NCI-H460 (cell line): ENCODE measurements at places on chromosomes 6 and 20. TPM values are rescaled to one million over a fixed set of nuclear protein-coding genes. Genes with fewer than 3 reads are reported as not detected.
A peak's percentile ranks its signal among the peaks of the same experiment; 100 is the strongest.

DNA sequence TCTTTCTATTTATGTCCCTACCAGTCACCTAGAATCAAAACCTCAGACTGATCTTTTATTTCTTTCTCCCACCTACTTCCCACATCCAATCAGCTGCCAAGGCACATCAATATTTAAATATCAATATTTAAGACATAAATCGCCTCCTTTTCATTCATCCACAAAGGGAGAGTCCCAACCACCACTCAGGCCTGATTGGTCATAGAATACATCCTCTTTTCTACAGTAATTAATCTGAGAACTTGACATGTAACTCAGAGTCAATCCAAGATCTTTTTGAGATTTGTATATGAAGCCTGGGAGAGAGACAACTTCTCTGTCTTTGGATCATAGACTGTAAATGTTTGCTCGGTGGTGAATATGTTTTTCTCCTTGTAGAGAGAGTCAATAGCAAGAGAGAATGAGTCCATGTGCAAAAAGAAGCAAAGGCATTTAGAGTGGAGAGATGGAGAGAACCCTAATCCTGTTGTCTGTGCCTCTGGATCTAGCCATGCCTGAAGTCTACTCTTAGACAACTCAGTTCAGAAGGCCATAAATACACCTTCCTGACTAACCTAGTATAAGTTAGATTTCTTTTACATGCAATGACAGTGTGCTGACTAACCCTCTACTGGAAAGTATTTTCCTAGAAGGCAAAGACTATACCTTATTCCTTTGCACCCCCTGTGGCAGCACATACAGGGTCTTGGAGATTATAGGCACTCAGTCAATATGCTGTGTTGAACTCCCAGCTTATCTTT, 12.1 kb upstream of the NEDD9 start:
- no peak for DNase-seq

DNA sequence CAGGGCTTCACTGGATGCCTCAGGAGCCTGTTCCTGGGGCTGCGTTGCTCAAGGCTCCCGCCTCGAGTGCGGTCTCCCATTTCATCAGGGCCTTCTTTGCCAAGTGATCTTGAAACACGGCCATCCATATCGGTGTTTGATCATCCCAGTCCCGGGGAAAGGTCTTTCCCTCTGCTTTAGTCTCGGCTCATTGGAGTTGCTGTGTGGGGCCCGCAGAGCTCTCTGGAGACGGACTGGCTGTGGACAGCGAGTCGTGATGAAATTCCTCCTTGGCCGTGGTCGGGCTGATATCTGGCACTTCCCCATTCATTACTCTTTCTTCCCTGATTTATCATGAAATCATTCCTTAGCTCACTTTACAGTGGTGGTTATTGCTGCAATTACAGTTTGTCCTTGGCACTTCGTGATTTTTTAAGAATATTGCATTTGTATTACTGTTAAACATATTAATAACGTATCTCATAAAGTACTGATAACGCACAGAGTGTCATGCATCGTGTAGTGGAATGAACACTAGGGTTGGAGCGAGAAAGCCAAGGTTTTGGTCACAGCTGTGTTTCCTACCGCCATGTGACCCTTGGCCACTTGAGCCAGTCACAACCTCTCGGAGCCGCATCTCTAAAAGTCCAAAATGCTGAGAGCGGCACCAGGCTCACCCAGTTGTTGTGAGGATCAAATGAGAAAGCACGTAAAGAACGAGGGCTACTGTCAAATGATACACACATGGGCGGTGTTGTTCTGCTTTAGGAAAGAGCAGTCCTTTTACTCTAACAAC, 71.8 kb downstream of the MTHFD1L start:
- DNase-seq, result no peak

DNA sequence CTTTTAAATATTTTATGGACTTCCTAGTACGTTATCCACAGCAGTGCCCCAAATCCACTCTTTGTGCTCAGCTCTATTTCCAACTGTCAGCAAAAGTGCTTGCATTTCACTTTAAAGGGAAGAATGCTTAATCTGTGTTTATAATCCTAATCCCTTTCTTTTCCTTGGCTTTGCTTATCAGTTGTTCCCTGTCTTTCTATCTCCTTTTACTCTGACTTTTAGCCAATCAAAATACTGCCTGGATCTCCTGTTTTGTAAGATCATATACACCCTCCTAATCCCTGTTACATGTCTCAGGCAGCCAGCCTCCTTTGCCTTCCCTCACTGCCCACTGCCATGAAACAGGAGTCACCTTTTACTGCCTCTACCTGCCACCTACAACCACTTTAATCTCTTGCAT, 102.9 kb downstream of the AIG1 start:
- DNase-seq, result no peak

GRCh38 chr6:15287670-15288375, 42.0 kb downstream of the JARID2 start:
- no peak for DNase-seq

- DNase-seq, result no peak
Measured at GRCh38 chr20:38838326-38838725, 32.8 kb downstream of the PPP1R16B start.

DNA sequence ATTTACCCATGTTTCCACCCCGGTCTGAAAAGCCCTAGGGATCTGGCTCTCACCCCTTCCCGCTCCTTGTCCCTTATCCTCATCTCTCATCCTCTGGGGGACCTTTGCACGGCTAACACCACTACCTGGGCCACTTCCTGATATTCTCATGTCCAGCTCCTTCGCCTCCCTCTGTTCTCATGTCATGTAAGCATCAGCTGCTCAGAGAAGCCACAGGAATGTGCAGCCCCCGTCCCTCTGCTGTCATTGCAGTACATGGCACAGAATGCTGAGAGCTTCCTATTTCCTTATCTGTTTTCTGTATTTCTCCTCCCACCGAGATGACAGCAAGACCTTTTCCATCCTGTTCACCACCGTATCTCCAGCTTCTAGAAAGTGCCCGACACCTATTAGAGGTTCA, 102.4 kb downstream of the MTHFD1L start:
- DNase-seq, result no peak

DNA sequence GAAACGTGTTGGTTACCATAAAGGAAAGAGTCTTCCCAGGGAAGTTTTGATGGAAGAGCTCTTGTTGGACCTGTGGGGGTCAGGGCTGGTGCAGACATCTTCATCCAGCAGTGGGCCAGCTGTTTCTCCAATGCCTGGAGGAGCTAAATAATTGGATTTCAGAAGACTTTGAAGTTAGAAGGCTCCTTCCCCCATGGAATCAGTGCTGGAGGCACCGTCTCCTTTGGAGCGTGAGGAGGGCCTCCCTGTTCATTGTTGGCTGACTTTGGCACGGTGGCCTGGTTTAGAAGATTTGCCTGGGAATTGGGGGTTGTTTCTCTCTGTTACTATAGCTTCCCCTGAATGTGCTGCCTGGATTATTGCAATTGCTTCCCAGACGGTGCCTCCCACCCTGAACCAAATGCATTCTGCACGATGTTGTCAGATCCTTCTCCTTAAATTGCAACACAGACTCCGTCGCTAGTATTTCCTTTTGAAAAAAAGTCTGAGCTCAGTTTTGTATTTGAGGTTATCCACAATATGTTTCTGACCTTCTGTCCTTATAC, 27.7 kb upstream of the KCNG1 start:
- no peak for DNase-seq

DNA sequence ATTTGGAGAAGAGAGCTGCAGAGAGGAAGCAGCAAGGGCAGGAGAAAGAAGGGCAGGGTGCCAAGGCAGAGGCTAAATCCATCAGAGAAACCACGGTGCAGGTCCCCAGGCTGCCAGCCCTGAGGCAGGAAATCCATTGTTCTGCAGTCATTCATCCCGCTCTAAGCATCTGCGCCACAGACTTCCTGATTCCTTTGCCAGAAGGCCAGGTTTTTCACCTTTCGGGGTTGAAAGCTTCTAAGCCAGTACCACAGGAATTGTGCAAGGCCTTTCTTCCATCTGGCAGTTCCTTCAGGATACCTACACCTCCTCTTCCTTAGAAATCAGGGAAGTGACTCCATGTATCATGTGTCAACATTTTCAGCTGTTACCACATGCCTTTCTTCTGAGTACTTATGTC, 45.6 kb downstream of the ADGRF5 start:
- no peak for DNase-seq

DNA sequence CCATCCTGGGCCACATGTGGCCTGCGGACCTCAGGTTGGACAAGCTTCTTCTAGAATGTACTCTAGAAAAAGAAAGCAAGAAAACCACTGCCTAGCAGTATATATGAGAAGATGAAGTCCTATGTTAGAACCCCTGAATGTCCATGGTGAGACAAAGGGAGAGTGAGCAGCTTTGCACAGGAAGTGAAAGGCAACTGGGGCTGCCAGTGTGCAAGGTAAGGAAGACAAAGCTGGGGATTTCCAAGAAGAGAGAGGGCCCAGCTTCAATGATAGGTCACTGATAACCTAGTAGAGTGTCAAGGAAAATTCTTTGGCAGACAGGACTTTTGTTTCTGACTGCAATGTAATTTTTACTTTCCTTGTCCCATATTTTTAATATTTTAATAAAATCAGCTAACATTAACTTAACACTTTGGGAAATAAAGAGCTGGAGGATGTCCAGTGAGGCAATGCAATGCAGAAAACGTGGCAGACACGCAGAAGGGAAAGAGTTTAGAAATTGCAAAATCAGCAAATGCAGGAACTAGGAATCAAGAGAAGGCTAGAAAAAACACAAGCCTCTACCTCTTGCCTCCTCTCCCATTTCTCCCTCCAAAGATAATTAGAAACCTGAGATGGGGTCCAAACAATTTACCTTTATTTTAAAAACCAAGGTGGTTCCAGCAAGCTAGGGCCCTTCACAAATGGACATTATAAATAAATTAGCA, 47.4 kb downstream of the CYP39A1 start:
- no peak for DNase-seq

GRCh38 chr20:16096756-16097326, 476.4 kb downstream of the KIF16B start:
- DNase-seq, result no peak

GRCh38 chr20:33654680-33655161, 7.4 kb upstream of the C20orf144 start:
- DNase-seq, result no peak

DNA sequence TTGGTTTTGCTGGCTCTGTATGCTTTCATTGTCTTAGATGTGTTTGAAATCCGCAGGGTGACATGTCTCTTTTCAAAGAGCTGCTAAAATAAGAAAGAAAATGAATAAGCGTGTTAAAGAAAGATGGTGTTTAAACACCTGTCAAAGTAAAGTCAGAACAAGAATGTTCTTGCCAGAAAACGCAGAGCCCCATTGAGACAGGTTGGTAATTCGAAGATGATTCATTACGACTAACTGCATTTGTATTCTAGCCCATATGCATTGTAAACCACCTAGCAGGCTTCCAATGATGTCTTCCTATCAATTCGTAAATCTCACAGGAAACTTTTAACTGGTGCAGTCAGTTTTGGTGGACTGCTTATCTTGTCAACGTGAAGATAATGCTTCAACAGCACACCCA, 16.8 kb downstream of the PHACTR2 start:
- DNase-seq, result no peak

- DNase-seq, result no peak
Measured at GRCh38 chr20:59211208-59211765, 47.7 kb downstream of the ZNF831 start.

DNA sequence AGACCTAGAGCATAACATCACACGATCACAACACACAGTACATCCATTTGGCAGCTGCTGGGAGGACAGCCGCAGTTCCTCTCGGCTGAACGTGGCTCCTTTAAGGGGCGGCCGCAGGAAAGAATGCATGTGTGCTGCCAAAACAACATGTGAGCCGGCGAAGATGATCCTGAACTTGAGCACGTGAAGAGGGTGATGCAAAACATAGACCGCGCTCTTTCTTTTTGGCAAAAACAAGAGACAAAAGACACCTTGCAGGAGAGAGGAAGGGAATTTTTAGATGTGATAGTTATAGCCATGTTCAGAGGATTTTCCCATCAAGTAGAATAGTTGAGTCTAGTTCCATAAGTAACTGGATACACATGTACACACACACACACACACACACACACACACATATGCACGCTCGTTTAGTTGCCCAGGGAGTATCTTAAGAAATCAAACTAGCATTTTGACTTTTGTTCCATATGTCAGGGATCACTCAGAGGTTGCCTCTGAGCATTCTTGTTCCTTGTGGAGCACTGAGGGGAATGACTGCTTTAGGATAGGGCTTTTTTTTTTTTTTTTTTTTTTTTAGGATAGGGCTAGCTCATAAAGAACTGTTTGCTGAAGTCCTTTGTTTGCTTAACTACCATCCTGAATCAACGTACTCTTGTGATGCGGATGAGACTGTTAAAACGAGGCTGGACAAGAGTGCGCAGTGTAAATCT, 21.7 kb upstream of the RANBP9 start:
- DNase-seq, result peak; percentile 9

DNA sequence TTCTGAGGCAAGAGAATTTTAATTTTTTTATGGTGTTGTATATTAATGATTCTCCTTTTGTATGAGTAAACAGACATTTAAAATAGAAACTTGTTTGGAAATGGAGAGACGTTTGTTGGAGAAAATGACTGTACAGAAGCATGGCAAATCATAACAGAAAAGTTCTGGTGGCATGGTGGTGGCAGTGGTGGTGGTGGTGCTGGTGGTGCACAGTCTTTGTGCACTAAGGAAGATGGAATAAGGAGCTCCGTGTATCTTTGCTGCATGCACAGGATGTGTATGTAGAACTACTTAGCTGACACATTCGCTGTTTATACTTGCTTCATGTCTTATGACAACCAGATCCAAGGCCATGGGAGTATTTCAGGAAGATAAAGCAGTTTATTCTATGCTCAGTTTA, 294.9 kb downstream of the UTRN start:
- DNase-seq, result no peak

- no peak for DNase-seq
Measured at GRCh38 chr6:170447561-170447930, 105.6 kb downstream of the PSMB1 start.

DNA sequence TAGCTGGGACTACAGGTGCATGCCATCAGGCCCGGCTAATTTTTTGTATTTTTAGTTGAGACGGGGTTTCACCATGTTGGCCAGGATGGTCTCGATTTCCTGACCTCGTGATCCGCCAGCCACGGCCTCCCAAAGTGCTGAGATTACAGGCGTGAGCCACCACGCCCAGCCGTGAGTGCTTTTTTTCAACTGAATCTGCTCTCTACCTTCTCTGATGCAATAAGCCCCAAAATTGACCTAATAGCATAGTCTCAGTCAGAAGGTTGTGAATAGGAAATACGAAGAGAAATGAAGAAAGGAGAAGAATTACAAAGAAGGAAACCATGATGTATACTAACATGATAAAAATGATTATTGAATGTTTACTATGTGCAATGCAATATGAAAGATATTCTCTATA, 33.2 kb downstream of the BEND6 start:
- DNase-seq, result no peak

DEFB123 gene
- total RNA-seq, result not detected in 2 replicates

RAD21L1 gene
- total RNA-seq, result 0.25 and 0.32 TPM in 2 replicates

PRR18 gene
- total RNA-seq, result 0.20 and 0.35 TPM in 2 replicates

PTPN1 gene
- 24.6 and 26.5 TPM in 2 replicates for total RNA-seq

RNF217 gene
- 12.2 and 13.3 TPM in 2 replicates for total RNA-seq

CFAP206 gene
- 0.26 and 0.40 TPM in 2 replicates for total RNA-seq

DYNLT2 gene
- total RNA-seq, result 1.2 and 1.3 TPM in 2 replicates

ULBP3 gene
- 6.5 and 9.4 TPM in 2 replicates for total RNA-seq

BPIFB2 gene
- total RNA-seq, result not detected in 2 replicates

SLC22A1 gene
- 0.20 TPM in 1 of 2 replicates, not detected in the other for total RNA-seq

SSTR4 gene
- not detected in 2 replicates for total RNA-seq

LY6G5B gene
- total RNA-seq, result 1.9 and 2.8 TPM in 2 replicates

CD93 gene
- total RNA-seq, result not detected in 2 replicates

ADGRF4 gene
- 0.12 and 0.17 TPM in 2 replicates for total RNA-seq

CLPSL1 gene
- not detected in 2 replicates for total RNA-seq
